Stimulated activated CD4-positive, alpha-beta T cell treated with anti-CD3 and anti-CD28 coated beads, Interleukin-4, amount 100 ng/mL, for 24 hours (primary cell): ENCODE measurements at places on chromosomes 5 and 9.

DNA sequence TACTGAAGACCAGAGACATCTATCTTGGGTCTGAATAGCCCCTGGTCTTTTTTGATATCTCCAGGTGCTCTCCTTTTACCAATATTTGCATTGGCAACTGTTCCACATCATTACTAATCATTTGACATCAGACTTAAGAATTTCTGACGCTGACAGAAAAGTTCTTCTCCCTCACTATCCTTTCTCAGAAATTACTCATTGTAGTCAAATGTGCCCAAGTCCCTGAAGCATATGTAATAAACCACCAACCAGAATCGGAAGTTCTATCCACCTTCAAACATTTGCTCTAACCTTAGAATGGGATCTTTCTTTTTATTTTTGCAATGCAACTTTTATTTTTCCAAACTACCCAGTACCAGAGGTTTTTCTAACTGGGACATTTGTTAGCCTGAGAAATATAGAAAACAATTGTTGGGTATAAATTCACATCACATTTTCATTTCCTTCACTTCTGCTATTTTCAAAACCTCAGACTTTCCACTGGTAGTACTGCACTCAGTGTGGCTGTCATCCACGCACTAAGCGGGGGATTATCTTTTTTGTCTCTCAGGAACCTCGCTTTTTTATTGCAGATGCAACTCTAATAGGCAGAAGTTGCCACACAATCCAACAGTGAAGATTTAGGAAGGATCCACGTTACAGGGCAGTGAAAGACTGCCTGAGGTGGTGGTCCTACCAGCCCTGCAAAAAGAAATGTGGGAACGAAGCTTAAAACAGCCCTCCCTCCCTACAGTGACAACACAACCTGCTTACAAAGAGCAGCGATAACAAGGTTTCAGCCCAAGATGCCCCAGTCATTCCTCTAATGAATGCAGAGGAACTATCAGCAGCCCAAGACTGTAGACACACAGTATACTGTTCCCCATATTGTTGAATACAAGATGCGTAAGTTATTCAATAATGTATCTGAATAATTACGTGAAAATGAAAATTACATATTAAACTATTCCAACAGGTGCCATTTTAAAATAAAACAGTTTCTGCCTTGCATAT, 201.2 kb downstream of the EBF1 start:
- DNase-seq, result no peak

- peak; percentile 37 for DNase-seq
Observed at GRCh38 chr9:130042406-130042884, 544 bp downstream of the FNBP1 start.

GRCh38 chr5:150394131-150394530, 18.6 kb downstream of the CD74 start:
- DNase-seq, result no peak

DNA sequence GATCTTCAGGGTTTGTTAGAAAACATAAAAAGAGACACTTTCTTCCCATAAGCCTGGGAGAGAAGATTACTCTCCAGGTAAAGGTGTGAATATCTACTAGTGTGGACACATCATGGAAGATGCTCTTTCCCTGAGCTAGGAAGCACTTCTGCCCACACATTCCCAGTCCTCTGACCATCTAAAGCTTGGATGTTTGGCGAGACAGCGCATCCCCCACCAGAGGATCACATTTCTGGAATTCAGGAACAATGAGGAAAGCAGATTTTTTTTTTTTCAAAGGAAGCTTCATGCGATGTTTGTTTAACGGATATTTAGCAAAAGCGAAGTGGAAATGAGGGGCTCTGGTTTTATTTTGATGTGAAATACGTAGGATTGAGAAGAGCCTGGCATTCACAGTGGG, 6.2 kb downstream of the SVEP1 start:
- DNase-seq, result no peak

- no peak for DNase-seq
Observed at GRCh38 chr5:17316970-17317459, 99.6 kb downstream of the BASP1 start.

GRCh38 chr9:35103660-35104191, 795 bp upstream of the STOML2 start:
- DNase-seq, result no peak
